ENCODE measurements at places on chromosomes 7 and 10.

- DNase-seq, result no peak
Observed at GRCh38 chr10:50345545-50345944, 94.2 kb upstream of the ASAH2 start.

DNA sequence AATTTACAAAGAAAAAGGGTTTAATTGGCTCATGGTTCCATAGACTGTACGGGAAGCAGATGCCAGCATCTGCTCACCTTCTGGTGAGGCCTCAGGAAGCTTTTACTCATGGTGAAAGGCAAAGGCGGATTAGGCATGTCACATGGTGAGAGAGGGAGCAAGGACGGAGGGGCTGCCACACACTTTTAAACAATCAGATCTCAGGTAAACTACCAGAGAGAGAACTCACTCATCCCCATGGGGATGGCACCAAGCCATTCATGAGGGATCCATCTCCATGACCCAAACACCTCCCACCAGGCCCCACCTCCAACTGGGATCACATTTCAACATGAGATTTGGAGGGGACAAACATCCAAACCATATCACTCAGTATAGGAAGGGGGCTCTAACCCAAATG lies 183.9 kb downstream of the COBL start:
- DNase-seq, result no peak

DNA sequence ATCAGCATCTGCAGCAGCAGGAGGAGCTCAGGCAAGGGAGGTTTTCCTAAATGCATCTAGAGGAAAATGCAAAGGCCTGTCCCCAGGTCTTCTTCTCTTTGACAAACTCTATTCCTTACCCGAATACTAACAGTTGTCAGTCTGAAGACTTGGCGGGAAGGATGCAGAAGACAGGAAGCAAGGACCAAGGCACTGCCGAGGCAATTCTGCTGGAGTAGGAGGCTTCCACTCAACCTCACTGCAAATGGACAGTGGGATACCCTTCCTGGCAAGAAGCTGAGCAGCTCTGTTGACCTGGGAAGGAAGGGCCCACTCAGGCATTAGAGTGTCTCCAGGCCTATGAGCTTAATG lies 373.0 kb downstream of the CCSER2 start:
- DNase-seq, result no peak

GRCh38 chr7:15402436-15403136 lies 159.2 kb downstream of the AGMO start:
- DNase-seq, result no peak
